ENCODE measurements at places on chromosomes 11 and 22. TPM values are rescaled to one million over a fixed set of nuclear protein-coding genes. Genes with fewer than 3 reads are reported as not detected.

The OR52A5 gene
- total RNA-seq = not detected

GRCh38 chr22:44995105-44995514 is 14.7 kb downstream of the PHF21B start:
- peak; percentile 3 for DNase-seq

- no peak for DNase-seq
Observed at GRCh38 chr22:43745783-43746356, 66.2 kb downstream of the EFCAB6 start.

The CARD10 gene
- 8.3 TPM for total RNA-seq

The C22orf15 gene
- not detected for total RNA-seq

DNA sequence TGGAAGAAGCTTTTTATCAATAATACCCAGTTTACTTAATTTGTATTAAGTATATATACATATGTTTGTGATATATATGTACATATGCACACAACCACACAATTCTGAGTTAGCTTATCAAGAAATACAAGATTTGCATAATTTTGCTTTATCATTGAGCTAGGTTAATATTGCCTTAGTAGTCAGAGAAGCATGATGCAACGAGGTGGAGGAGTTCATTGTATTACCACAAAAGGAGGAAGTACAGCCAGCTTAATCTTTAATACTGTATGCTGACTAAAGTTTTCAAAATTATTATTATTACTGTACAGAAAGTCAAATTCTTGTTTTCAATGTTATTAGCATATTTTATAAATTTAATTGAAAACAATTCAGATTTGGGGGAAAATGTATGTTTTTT is 278.4 kb upstream of the PDGFD start:
- DNase-seq = no peak

- DNase-seq = no peak
Observed at GRCh38 chr11:1344056-1344635, 34.7 kb upstream of the TOLLIP start.

DNA sequence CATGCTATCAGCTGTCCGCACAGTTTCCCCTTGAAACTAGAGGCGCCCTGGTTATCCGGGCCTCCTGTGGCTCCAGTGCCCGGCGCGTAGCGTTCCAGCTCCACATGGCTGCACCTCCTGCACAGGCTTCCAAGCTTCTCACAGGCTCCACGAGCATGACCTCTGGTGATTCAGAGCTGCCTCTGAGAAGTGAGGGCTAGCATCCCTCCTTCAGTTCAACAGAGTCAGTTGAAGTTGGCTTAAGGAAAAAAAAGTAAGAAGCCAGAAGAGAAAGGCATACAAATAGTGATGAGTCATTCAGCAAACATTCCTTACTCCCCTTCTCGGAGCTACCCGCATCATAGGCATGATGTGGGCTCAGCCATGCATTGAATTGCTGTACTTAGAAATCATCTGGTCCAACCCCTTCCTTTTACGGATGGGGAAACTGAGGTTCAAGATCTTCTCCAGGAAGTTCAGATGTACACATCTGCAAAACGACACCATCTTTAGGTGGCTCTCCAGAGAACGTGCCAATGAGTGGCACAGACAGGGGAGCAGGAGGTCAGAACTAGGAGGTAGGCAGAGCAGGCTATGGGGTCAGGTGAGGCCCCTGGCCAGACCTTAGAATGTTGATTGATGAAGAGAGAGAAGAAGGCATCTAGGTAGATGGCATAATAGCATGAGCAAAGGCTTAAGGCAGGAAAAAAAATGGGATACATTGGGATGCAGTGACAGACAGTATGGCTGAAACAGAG is 216.3 kb upstream of the TBCEL start:
- DNase-seq = peak; percentile 96

DNA sequence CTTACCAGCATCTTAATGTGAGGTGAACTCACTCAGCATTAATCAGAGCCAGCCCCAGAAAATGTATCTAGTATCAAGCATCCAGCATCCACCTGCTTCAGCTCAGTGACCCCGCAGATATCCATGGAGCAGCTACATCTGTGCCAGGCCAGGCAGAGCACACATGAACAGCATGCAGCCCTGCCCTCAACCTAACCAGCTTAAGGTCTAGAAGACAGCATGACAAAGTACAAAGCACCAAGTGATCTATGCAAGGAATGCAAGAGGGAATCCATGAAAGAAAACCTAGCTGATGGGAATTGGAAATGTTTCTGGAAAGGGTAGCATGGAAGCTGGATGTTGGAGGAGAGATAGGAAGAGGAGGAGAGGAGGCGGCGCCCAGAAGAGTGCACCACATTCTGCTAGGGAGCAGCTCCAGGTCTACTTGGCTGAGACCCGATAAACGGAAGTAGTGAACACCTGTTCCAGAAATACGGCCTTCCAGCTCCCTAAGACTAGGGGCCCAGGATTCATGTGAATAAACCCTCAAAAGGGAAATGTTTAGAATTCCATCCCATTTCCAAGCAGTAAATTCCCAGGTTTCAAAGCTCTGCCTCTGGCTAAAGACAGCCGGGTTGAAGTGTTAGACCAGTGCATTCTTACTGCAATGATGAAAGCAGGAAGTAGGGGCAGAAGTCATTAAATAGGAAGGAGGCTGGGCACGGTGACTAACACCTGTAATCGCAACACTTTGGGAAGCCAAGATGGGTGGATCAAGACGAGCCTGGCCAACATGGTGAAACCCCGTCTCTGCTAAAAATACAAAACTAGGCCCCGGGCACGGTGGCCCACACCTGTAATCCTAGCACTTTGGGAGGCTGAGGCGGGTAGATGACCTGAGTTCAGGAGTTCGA is 23.5 kb upstream of the L3MBTL2 start:
- peak; percentile 86 for DNase-seq

The PATE2 gene
- total RNA-seq = not detected

The FOLR1 gene
- total RNA-seq = 1.4 TPM

GRCh38 chr11:12120031-12121008 is 9.9 kb downstream of the MICAL2 start:
- DNase-seq = no peak

GRCh38 chr11:92692826-92693546 is 276.5 kb upstream of the MTNR1B start:
- DNase-seq = peak; percentile 12

Measured in M059J (cell line).